HFFc6 (cell line): ENCODE measurements at places on chromosomes 6 and 20.
A peak's percentile ranks its signal among the peaks of the same experiment; 100 is the strongest.

GRCh38 chr6:118280210-118280609 is 267.9 kb upstream of the PLN start:
- DNase-seq = no peak

- DNase-seq = no peak
These were observed 41.3 kb downstream of the HLA-DPB1 start for GRCh38 chr6:33116841-33117711.

- DNase-seq = no peak
These were observed 1.1 kb downstream of the ITCH start for GRCh38 chr20:34364223-34364506.

DNA sequence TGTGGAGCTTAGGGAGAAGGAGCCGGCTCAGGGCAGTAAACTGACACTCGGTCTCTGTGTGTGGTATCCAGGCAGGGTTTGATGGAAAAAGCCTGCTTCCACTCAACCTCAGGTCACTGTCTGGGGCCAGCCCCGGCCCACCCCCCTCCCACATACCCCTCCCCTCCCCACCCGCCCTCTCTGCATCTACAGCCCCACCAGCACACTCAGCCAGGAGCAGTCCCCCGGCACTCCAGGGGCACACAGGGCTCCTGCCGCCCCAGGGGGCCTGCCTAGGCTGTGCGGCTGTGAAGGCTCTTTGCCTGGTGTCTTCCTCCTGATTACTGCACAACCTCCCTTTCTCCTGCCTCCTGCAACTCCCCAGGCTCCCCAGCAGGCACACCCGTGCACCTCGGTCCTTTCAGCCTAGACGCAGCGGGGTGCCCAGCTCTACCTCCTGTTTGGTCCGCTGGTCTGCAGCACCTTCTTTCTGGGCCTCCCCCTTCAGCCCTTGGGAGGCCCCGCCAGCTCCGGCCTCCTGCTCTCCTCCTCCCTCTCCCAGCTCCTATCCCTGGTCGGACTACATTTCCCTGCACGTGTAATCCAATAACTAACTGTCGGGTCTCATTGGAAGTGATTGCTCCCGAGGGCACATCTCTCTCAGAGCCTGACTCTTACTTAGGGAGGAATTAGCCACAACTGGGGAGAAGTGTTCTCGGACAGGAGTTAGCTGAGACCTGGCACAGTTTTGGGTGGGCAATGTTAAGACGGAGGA is 1.3 kb upstream of the FOXF2 start:
- DNase-seq = peak; percentile 77

DNA sequence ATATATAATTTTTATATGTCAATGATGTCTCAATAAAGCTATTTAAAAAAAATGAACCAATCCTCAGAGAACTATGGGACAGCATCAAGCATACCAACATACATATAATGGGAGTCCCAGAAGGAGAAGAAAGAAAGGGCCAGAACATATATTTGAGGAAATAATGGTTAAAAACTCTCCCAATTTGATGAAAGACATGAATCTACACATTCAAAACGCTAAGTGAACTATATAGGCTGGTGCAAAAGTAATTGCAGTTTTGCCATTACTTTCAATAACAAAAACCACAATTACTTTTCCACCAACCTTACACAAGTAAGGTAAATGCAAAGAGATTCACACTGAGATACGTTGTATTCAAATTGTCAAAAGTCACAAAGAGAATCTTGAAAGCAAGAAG is 43.4 kb downstream of the ZNF133 start:
- no peak for DNase-seq

DNA sequence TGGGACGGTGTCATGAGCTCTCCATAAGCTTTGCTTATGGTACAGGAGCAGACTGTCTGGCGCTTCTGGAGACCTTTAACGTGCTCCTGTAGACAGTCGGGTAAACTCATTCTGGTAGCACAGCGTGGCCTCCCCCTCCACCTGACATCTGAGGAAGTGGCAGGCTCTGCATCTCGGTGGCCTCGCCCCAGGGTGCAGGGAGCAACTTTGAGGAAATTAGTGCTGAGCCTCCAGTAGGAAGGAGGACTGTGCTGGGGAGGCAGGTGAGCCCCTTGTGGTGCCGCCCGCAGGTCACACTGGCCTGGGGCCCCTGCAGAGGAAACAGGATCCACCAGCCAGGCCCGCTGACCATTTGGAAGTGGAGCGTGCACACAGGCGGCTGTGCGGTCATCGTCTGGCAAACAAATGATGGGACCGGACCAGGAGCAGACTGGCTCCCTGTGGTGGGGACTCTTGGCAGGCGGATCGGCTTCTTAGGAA is 57.9 kb downstream of the SYNJ2 start:
- no peak for DNase-seq

DNA sequence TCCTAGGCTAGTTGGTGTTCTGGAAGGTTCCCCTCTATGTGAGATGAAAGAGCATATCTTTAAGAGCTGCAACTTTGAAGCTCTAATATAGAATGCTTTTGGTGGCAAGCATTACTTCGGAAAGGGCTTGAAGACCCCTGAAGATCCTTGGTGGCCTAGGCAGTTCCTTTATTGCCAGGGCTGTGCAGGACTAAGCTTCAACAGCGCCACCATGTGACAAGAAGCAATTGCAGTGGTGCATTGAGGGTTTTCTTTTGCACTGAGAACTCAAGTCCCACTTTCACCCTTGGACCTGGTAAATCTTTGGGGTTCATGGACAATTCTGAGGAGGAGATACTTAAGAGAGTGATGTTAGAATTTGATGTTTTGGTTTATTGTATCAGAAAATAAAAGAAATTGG is 237.4 kb upstream of the GMDS start:
- no peak for DNase-seq

DNA sequence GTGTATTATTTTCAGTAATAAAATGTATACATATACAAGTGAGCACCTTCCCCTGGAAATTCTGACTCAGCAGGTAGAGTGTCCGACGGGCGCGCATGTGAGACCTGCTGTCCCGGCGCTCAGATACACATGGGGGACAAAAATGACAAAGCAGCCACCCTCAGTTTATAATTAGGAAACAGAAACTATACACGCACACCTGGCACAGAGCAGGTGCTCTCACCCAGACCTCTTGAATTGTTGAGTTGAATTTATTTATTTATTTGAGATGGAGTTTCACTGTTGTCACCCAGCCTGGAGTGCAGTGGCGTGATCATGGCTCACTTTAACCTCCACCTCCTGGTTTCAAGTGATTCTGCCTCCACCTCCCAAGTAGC is 180.4 kb downstream of the ZDHHC14 start:
- no peak for DNase-seq

GRCh38 chr6:129353067-129353466 is 356.9 kb downstream of the ARHGAP18 start:
- DNase-seq = no peak

DNA sequence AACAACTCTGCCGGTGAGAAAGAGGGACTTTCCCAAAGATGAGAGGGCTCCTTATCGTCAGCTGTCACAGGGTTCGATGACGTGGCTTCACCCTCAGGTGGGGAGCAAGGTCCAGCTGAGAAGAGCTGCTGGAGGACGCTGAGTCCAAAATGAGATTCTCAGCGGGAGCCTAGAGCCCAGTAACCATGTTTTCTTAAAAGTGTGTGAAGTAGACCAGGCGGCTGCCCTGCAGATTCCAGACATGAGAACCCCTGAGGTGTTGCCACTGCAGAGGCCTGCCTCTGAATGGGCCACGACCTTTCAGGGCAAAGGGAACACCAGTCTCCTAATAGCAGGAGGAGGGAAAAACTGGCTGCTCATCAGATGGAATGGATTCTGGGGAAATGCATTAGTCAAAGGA is 375.1 kb downstream of the BTBD9 start:
- no peak for DNase-seq

DNA sequence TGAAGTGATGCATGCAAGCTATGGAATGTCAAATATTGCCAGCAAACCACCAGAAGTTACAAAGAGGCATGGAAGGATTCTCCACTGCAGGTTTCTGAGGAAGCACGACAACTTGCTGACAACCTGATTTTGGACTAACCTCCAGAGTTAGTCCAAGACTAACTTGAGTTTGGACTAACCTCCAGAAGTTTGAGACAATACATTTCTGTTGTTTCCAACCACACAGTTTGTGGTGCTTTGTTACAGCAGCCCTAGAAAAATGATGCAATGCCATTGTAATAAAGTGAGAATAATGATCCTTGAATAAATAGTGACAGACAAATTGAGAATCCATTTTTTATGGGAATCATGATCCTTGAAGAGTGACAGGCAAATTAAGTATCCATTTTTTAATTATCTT is 169.9 kb upstream of the HDDC2 start:
- no peak for DNase-seq

GRCh38 chr20:38162878-38163875 is 1.9 kb downstream of the TGM2 start:
- DNase-seq = no peak

DNA sequence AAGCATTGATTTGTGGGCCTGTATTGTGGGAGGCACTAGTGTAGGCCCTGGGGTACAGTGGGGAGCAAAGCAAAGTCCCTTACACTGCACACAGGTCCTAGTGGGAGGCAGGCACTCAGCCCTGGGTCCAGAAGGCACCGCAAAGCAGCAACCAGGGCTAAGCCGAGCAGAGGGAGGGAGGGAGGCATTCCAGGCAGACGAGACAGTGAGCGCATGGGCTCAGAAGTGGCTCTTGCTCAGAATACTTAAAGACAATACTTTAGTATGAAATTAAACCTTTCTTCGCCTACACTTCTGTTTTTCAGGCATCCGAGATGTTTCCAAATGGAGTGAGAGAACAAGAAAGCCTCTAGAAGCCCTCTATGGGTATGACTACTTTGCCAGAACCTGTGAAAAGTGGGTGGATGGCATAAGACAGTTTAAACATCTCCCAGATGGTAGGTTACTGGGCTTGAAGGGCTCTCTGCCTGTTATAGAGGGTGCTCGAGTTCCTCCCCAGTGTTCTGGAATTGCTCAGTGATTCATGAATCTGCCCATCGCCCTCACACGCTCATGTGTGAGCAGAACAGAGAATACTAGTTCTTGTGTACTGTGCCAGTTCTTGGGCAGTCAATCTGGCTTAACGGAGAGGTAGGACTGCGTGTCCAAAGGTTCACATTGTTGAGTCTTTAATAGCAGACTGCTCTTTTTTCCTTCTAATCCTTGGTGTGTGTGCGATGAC is 18.7 kb downstream of the BPHL start:
- DNase-seq = no peak

DNA sequence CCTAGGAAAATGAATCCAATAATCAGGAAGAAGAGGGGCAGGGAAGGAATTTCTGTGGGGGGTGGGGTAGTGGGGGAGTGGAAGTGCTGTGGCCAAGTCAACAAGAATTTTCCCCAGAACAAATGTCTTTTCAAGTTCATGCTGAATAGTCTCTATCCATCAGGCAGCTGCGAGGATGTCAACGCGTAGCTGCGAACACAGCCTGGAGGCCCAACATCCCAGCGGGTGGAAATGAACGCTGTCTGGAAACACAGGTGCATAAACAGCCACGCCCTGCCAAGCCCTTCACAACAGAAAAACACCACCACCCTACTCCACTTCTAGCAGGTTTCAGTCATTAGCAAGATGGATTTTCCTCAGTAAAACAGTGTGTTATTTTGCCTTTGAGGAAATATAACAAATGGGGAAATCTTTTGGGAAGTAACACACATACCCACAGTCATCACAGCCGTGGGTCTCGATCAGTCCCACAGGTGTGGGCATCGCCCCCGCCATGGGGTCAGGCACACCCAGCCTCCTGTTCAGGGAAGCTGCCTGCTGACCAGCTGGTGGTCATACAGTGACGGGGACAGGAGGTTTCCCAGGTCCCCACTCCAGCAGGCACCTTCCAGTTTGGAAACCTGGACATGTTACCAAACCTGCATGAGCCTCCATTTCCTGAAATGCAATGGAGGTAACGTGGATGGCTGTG is 112.1 kb upstream of the THBS2 start:
- DNase-seq = no peak

DNA sequence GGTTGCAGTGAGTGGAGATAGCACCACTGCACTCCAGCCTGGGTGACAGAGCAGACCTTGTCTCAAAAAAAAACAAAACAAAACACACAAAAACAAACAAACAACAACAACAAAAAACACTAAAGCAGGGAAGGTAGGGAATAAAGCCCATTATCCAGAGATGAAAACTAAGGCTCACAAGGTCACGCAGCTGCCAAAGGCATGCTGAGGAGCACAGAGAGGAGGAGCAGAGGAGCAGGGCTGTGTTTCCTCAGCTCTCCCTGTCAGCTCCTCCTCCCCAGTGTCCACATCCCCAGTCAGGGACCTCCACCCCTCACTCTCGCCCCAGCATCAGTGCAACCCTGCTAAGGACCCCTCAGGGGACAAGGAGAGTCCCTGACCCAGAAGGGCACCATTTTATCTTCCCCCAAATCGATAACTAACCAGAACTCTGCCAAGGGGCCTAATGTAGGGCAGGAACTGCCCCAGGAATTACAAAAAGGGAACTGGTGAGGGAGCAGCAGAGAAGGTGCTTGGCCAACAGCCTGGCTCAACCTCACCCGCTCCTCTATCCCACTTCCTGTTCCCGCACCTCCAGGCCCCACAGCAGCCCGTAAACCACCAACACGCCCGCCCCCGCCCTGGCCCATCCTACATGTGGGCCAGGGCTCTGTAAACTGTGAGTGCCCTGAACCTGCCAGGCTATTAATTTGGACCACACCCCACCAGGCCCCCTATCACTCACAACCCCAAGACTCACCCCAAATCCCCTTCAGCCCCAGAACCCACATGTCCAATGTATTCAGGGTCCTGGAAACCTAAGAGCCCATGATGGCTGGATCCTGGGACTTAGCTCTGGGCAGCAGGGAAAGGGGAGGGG is 9.0 kb downstream of the TEAD3 start:
- DNase-seq = peak; percentile 38

DNA sequence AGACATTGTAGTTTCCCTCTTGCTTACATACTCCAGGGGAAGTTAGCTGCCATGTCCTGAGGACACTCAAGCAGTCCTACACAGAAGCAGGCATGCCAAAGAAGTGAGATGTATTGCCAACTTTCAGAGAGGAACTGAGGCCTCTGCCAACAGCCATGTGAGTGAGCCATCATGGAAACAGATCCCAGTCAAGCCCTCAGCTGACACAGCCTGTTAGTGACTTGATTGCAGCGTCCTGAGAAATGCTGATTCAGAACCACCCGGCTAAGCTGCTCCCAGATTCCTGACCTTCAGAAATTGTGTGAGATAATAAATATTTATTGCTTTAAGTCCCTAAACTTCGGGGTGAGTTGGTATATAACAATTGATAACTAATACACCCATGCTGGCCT is 38.1 kb downstream of the GSTA2 start:
- DNase-seq = peak; percentile 10

DNA sequence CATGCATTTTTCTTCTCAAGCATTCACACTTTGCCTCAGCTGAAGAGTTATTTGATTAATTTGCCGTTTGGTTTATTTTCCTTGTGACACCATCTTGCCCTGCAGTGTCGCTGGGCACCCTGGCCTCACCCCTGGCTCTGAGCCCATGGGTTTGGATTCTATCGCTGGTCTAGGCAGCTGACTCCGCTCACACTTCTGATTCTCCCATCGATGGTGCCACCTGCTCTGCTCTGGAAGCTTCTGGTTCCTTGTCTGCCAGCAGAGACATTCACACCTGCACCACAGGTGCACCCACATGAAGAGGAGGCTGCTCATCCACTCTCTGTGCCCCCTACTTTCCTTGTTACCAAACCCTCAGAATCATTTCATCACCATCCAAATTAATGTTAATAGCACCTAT is 291.6 kb upstream of the CDH4 start:
- DNase-seq = no peak
